ENCODE measurements at places on chromosomes 7 and 10. TPM values are rescaled to one million over a fixed set of nuclear protein-coding genes. Genes with fewer than 3 reads are reported as not detected.

GRCh38 chr7:140230861-140231770, 54.3 kb upstream of the KDM7A start:
- H3K36me3 ChIP-seq: no peaks in the 10 kb centered on the region
- H3K4me1 ChIP-seq: peaks cover 7% of the 10 kb centered on the region
- no peaks in the 10 kb centered on the region for H3K27me3 ChIP-seq
- DNase-seq: no peak
- peak overlapping the region; percentile 74 for H3K27ac ChIP-seq

The VSTM4 gene
- 8.5 TPM for total RNA-seq

DNA sequence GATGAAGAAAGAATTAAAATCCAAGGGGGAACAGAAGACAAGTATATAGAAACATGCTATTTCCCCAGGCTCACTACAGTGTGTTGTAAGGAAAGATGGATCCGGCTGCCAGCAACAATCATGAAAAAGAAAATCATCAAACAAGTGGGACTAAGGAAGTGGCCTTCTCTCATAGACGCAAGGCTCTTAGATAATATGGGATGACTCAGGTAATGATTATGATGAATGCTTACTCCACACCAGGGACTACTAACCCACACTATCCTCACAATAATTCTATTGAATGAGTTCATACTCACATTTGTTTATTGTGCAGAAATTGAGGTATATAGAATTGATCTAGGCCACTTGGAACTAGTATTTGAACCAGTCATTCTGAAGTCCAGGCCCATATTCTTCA, 111.2 kb upstream of the BET1 start:
- H3K27ac ChIP-seq: no peak overlapping the region
- H3K4me1 ChIP-seq: no peaks in the 10 kb centered on the region
- no peaks in the 10 kb centered on the region for H3K27me3 ChIP-seq
- no peak for DNase-seq
- no peak overlapping the region for H3K4me3 ChIP-seq

GRCh38 chr7:132276976-132277725, 299.1 kb downstream of the PLXNA4 start:
- no peaks in the 10 kb centered on the region for H3K36me3 ChIP-seq
- H3K4me3 ChIP-seq: no peak overlapping the region
- no peaks in the 10 kb centered on the region for H3K4me1 ChIP-seq
- no peaks in the 10 kb centered on the region for H3K27me3 ChIP-seq
- H3K27ac ChIP-seq: no peak overlapping the region

The RADIL gene
- total RNA-seq: 5.9 TPM

DNA sequence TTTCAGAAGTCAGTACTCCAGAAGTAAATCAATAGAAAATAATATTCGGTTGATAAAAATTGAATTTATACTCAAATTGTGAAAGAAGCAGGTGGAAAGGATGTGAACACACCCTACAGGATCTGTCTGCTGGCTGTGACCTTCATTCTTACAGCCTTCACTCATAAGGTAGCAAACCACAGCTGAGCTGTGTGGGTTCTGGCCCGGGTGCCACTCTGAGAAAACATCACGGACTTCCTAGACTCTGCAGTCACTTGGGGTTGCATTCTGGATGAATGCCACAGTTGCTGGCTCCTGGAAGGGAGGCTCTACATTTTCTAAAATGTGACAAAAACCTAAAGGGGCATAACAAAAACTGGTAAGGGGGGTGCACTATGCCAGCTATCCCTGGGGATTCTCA, 36.0 kb upstream of the ABLIM1 start:
- H3K4me1 ChIP-seq: no peaks in the 10 kb centered on the region
- no peak overlapping the region for H3K27ac ChIP-seq
- H3K27me3 ChIP-seq: no peaks in the 10 kb centered on the region
- no peak for DNase-seq
- no peak overlapping the region for H3K4me3 ChIP-seq

DNA sequence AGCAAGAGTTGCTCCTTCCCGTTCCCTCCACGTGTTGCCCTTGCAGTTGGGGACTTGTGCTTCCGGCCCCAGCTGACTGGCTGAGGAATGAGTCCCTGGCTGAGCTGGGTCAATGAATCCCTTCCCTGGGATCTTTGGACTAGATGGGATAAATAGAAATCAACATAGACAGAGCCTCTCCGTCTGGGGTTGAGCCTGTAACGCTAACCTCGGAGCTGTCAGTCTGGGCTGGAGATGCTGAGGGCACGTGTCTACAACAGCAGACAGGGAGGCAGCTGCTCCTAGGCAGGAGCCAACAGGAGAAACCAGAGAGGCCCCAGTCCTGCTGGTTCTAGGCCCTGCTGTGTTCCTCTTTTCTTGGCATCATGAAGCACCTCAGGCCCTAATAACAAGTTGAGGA, 42.3 kb upstream of the HSPA12A start:
- H3K27me3 ChIP-seq: peaks cover 3% of the 10 kb centered on the region
- H3K36me3 ChIP-seq: no peaks in the 10 kb centered on the region
- DNase-seq: no peak

DNA sequence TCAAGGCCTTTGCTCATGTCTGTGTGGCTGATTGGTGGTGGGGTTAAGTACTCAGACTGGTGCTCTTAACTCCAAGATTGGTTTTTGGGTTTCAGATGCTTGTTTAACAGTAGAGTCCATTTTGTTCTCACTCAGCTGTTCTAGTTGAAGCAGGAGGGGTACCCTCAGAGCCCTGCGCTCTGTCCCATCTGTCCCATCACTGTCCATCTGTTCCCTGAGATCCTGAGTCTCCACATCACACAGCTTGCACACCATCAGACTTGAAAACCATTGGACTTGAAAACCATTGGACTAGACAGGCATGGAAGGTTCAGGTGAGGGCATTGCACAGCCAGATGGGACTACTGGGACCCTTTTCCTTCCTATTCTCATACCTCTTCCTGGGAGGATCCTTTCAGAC, 39.3 kb downstream of the TMEM178B start:
- H3K27me3 ChIP-seq: no peaks in the 10 kb centered on the region
- no peak overlapping the region for H3K27ac ChIP-seq
- no peak overlapping the region for H3K4me3 ChIP-seq
- no peak for DNase-seq

DNA sequence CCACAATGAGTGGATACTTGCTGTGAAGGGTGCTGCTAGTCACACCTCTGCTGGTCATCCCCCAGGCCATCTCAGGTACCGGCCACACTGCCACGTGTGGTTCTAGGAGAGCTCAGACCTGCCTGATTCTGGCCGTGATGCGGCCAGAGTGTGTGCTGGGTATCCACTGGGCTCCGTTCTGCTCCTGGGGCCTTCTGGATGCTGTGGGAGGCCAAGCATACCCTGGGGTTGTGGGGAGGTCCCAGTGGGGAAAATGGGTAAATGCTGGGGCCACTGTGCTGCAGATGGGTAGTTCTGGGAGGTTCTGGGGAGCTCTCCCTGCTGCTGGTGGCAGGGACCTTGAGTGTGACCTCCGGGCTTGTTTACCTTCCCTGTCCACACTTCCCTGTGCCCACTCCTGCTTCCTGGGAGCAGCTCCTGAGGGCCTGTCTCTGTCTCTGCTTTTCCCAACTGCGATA, 318.4 kb downstream of the GLRX3 start:
- no peaks in the 10 kb centered on the region for H3K36me3 ChIP-seq
- no peaks in the 10 kb centered on the region for H3K4me1 ChIP-seq
- DNase-seq: no peak
- no peaks in the 10 kb centered on the region for H3K27me3 ChIP-seq

- H3K4me3 ChIP-seq: no peak overlapping the region
- no peak for DNase-seq
- no peak overlapping the region for H3K27ac ChIP-seq
- H3K36me3 ChIP-seq: no peaks in the 10 kb centered on the region
Measured at GRCh38 chr10:49132362-49132737, 1.5 kb downstream of the FAM170B start.

GRCh38 chr7:133584956-133585668, 332.2 kb downstream of the EXOC4 start:
- no peak overlapping the region for H3K4me3 ChIP-seq
- no peak overlapping the region for H3K27ac ChIP-seq
- no peak for DNase-seq

DNA sequence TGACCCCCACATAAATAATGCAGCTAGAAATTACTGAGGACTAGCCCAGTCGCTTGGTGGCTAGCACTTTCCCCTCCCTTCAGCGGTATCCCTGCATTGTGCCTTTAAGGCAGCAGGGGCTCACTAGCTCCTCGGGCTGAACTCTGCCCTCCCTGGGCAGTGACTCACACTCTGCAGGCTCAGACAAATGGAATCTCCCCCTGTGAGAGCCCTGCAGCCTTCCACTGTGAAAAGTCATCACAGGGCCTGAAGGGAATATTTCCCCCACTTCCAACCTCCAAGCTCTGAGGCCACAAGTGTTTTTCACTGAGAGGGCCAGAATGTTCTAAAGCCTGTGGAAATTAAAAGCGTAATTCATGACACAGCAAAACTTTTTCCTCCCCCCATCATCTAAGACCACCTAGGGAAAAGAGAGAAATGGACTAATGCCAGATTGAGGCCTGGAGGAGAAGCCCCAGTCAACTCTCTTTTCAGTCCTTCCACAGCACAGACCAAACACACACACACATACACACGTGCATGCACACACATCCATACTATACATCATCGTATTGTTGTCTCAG, 93.6 kb upstream of the COL1A2 start:
- DNase-seq: no peak
- peak overlapping the region; percentile 81 for H3K27ac ChIP-seq
- H3K27me3 ChIP-seq: no peaks in the 10 kb centered on the region
- H3K4me1 ChIP-seq: no peaks in the 10 kb centered on the region
- H3K36me3 ChIP-seq: no peaks in the 10 kb centered on the region
- H3K4me3 ChIP-seq: no peak overlapping the region

The CACNB2 gene
- total RNA-seq: 0.48 TPM

DNA sequence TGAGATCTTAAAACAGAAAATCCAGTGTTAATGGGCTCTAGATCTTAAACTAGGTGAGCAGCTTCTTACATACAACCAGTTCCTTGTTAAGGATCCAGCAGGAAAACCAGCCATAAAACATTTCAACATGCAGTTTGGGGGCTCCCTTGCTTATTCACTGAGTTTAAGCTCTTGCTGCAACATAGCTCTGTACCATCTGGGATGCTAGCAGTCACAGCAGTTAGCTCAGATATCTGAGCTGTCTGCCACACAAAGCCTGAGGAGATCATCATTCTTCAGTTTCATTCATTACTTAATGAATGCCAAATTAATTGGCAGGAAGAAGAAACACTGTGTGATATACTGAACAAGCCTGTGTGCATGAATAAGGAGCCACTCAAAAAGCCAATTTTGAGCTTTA, 62.8 kb downstream of the PODXL start:
- H3K27me3 ChIP-seq: no peaks in the 10 kb centered on the region
- no peaks in the 10 kb centered on the region for H3K4me1 ChIP-seq
- H3K27ac ChIP-seq: no peak overlapping the region

DNA sequence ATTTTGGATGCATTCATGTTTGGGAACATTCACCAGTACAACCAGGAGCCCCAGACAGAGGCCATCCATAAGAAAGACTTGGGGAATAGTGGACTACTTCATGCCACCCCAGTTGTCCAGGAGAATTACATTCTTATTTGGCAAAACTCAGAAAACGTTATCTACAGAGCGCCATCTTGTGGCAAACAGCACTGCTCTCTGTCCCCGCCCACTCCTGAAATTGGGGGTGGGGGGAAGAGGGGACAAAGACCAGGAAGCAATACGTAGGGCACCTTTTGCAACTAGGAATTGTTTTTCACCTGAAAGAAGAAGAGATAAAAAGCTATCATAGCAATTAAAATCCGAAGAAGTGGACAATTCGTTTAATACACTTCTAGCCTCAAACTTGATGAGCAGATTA, 134.6 kb upstream of the MGMT start:
- no peak for DNase-seq
- H3K27me3 ChIP-seq: no peaks in the 10 kb centered on the region
- H3K27ac ChIP-seq: no peak overlapping the region
- no peaks in the 10 kb centered on the region for H3K36me3 ChIP-seq
- H3K4me1 ChIP-seq: no peaks in the 10 kb centered on the region

The ZWINT gene
- 3.0 TPM for total RNA-seq

DNA sequence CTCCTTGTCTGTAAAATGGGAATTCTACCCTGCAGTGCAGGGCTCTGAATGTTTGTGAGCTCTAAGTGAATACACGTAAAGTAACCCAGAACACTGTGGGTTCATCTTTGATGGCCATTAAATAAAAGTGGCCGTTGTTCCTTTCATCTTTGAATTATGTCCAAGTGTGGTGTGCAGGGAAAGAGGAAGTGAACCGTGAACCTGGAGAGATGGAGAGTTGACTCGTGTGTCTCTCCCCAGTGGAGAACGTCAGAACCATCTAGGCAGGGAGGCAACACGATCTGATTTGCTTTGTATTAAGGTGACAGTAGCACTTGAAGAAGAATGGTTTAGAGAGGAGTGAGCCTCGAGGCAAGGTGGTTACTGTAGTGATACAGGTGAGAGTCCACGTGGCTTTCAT, 93.5 kb upstream of the GJD4 start:
- H3K4me1 ChIP-seq: no peaks in the 10 kb centered on the region
- H3K27ac ChIP-seq: no peak overlapping the region
- no peaks in the 10 kb centered on the region for H3K27me3 ChIP-seq
- H3K36me3 ChIP-seq: no peaks in the 10 kb centered on the region
- no peak for DNase-seq
- H3K4me3 ChIP-seq: no peak overlapping the region

GRCh38 chr7:122403113-122403512, 98.6 kb upstream of the FEZF1 start:
- no peak for DNase-seq
- H3K4me3 ChIP-seq: no peak overlapping the region
- no peak overlapping the region for H3K27ac ChIP-seq

The INHBA gene
- 0.64 TPM for total RNA-seq

DNA sequence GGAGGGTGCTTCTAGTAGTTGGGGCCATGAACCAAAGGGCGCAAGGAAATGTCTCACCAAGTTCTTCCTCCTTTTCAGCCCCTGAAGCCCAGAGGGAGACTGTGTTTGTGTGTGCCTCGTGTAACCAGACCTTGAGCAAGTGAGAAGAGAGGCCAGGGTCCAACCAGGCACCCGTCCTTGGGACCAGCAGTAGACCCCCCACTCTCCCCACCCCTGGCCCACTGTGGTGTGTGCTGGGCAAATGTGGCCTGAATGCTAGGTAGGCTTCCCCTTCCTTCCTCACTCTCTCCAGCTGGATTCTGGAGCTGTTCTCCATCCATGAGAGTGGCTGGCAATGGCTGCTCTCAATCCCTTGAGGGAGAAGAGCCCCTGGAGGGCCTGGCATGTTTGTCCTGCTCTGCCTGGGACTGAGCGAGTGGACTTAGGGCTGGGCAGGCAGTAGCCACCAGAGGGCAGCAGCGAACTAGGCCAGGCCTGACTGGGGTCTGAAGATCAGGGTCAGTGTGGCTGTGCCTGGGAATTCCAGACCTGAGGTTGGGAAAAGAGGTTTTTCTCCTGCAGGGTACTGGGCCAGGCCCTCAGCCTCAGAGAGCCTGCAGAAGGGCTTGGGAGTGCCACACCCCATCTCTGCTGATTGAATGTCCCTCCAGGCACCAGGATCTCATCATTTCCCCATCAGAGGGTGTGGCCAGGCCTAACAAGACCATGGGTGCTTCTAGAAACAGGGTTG, 12.5 kb downstream of the SFRP5 start:
- no peaks in the 10 kb centered on the region for H3K36me3 ChIP-seq
- DNase-seq: no peak
- H3K4me3 ChIP-seq: no peak overlapping the region
- H3K4me1 ChIP-seq: no peaks in the 10 kb centered on the region
- H3K27ac ChIP-seq: no peak overlapping the region

- H3K36me3 ChIP-seq: no peaks in the 10 kb centered on the region
- no peak for DNase-seq
- no peak overlapping the region for H3K27ac ChIP-seq
- H3K4me1 ChIP-seq: no peaks in the 10 kb centered on the region
- H3K4me3 ChIP-seq: no peak overlapping the region
Measured at GRCh38 chr7:29345590-29345989, 151.0 kb downstream of the CHN2 start.

All from breast epithelium (tissue), 4 donors.